ENCODE measurements at places on chromosomes 1 and 21.
A peak's percentile ranks its signal among the peaks of the same experiment; 100 is the strongest.

DNA sequence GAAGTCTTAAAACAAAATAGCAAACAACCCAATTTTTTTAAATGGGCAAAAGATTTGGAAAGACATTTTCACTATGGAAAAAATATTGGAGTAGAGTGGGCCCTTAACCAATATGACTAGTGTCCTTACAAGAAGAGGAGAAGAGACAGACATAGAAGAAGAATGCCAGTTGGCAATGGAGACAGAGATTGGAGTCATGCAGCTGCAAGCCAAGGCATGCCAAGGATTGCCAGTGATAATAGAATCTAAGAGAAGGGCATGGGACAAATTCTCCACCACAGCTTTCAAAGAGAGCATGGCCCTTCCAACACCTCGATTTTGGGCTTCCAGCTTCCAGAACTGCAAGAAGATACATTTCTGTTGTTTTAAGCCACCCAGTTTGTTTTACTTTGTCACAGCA is 92.7 kb downstream of the RGS2 start:
- no peak for DNase-seq

GRCh38 chr1:111825217-111825616 is 69.5 kb downstream of the DDX20 start:
- no peak for DNase-seq

DNA sequence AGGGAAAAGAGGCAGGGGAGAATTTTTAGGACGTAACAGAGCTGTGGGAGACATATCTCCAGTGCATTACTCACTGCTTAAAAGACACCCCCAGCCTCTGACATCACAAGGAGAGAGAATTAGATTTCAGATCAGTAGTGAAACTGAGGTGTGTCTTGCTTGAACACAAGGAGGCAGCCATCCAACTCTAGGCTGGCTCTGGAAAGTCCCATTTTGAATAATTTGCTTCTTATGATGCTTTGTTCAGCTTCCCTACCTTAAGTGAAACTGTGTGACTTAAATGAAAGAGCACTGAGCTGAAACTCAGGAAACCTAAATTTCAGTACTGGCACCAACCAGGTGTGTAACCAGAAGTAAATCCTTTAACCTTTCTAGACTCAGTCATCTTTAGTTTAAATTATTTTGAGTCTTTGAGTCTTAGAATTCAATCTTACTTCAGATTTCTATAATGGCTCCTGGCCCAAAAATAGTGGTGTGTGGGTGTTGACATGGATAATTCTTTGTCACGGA is 251.6 kb upstream of the SGIP1 start:
- DNase-seq = peak; percentile 79

GRCh38 chr1:97144527-97144926 is 422.9 kb downstream of the PTBP2 start:
- no peak for DNase-seq

GRCh38 chr1:68201546-68202238 is 30.6 kb downstream of the WLS start:
- DNase-seq = no peak

- DNase-seq = peak; percentile 61
Observed at GRCh38 chr1:206808615-206809014, 36.3 kb upstream of the IL10 start.

Measured in CD4-positive, alpha-beta T cell treated with Interleukin-1 beta for 1 hour (primary cell).